ENCODE measurements at places on chromosomes 3 and 15.

DNA sequence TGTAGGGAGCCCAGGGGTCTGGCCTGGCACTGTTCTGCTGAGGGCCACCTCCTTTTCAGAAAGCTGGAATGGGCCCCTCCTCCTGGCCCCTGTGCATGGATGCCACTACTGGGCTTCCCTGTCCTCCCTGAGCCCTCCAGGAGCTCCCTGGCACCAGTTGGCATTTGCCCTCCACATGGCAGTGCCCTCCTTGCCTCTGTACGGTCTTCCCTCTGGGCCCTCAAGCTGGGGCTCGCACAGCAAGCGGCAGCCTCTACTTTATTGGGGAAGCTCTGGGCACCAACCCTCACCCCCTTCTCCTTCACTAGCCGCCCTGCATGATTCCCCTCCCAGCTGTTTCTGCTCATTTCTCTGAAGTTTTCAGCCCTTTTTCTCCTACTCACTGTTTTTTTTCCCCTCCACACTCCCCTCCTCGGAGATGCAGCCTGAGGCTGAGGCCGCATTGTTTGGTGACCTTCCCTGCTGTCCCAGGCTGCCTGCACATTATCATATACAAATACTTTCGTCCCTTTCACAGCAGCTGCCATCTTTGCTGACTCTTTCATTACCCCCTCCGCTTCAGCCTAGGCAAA is 127.3 kb downstream of the EEFSEC start:
- DNase-seq = no peak

DNA sequence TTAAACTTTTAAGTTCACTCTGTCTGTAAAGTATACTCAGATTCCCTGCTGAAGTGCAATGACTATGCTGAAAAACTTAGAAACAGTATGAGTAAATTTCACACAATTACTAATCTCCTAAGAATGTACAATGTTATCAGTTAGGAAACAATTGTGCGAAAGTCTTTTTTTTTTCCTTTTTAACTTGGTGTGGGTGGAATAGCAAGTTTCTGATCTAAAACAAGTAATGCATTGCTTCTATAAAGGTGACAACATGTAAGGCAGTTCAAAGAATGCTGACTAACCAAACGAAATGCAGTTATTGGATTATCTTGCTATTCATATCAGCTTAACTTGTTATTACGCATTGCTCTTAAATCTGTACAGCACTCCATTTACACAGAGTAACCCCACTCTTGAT is 19.3 kb upstream of the SLC12A8 start:
- peak; percentile 69 for DNase-seq

DNA sequence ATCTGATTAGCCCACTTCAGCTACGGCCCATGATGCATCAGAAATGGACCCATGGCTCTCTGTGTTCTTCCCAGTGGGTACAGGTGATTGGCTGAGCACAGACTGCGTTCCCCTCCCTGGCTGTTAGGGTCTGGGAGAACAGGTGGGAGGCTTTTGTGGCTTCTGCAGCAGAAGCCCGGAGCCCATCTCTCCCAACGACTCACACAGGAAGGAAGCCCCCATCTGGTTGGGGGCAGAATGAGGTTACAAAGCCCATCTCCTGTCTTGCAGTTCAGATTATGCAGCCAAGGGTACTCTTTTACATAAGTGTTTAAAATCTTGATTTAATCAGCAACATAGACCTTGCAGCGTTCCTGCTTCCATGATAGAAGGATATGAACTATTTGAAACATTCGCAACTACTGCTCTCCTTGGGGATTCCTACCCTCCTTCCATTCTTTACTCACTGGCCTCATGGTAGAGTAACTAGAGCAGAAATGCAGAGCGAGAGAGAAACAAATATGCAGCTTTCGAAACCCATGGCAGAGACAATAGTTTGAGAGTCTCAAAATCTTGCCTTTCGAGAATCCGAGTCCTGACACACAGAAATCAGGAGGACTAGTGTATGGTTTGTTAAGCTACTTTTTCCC is 291.3 kb downstream of the TLE3 start:
- DNase-seq = no peak

- no peak for DNase-seq
These were observed 25.0 kb upstream of the BCL6 start for GRCh38 chr3:187770224-187770623.

DNA sequence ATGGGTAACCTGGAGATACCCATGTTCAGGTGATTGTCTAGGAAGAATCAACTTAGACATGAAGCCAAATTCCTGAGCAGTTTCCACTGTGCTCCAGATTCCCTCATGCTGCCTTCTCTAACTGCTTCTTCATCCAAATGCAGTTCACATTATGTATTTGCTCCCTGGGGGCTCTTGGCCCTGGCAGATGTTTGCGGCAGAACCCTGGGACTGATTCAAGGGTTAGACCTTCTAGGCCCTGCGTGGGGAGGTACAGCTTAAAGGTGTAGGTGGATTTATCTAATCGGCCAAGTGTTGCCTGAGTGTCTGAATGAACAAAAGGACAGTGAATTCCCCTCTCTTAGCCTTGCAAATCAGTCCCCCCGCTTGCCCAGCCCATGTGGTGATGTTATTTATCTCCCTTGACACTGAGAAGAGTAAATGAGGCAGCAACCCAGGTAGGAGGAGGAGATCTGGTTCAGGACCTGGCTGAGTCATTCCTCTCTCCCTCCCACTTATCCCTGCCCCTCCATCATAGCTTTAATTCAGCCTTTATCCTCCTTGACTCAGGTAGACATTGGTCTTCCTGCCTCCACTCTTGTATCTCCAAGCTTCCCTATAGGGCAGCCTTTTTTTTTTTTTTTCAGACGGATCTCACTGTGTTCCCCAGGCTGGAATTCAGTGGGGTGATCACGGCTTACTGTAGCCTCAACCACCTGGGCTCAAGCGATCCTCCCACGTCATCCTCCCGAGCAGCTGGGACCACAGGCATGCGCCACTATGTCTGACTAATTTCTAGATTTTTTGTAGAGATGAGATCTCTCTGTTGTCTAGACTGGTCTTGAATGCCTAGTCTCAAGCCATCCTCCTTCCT is 54.8 kb downstream of the MAGEF1 start:
- DNase-seq = peak; percentile 57

GRCh38 chr3:189222927-189223636 is 51.3 kb downstream of the TPRG1 start:
- no peak for DNase-seq

GRCh38 chr3:12869035-12869621 is 27.8 kb upstream of the RPL32 start:
- DNase-seq = no peak

- DNase-seq = no peak
These were observed 123.0 kb upstream of the PROK2 start for GRCh38 chr3:71907996-71908395.

DNA sequence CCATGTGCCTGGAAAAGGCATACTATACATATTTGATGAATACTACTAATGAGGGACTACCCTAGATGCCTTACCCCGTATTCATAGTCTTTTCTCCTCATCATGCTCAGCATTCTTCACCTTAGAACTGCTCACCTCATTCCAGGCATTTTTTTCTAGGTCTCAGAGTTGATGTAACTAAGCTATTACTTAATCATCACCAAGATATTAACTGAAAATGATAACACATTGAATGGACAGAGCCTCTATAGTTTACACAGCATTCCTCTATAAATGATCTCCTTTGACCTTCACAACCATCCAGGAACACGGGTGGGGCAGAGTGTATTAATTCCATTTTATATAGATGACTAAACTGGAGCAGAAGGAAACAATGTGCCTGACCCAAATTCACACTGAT is 174.1 kb upstream of the DPH6 start:
- peak; percentile 32 for DNase-seq

GRCh38 chr3:23312866-23313265 is 109.7 kb downstream of the UBE2E2 start:
- no peak for DNase-seq

GRCh38 chr3:29240248-29240647 is 40.6 kb upstream of the RBMS3 start:
- peak; percentile 52 for DNase-seq

- peak; percentile 32 for DNase-seq
These were observed 29.5 kb downstream of the AGTR1 start for GRCh38 chr3:148727231-148727630.

GRCh38 chr3:5151586-5151985 is 29.5 kb downstream of the ARL8B start:
- DNase-seq = no peak

DNA sequence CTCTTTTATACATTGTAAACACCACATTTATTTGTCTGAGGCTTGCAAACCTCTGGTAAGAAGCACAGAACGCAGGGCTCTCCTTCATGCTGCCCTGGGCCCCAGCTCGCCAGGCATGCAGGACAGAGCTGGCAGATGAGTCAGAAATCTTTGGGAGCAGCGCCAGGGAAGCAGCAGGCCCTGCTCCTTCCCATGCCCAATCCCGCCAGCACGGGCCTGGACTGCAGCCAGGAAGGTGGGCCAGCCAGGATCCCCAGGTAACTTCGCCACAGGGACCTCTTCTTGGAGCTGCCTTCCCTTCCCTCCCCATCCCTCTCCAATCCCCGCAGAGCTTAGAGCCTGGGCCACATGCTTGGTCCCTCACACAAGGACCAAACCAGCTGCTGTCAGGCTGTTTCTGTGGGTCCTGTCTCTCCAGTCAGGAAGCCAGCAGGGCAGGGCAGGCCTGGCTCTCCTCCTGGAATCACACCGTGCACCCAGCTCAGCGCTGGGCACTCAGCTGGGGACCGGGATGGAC is 8.8 kb downstream of the STOML1 start:
- DNase-seq = peak; percentile 88

- no peak for DNase-seq
These were observed 184.2 kb upstream of the STAC start for GRCh38 chr3:36196058-36196457.

- DNase-seq = no peak
These were observed 38.0 kb downstream of the RNF13 start for GRCh38 chr3:149850787-149851584.

DNA sequence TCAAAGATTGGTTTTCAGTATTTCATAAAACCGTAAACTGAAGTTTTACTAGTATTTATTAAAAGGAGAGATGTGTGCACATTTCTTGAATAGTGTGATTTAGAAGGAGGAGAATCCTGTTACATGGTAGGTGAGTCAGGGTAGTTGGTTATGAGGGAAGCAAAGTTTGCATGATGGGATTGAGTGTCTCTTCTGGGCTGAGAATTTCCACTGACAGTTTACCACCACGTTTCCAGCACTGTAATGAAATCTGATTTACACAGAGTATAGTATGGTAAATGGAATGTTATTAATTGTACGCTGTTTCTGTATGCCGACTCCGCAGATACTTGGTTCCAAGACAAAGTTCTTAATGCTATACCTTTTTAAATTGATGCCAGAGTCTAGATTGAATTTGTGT is 1.6 kb downstream of the NECTIN3 start:
- peak; percentile 38 for DNase-seq

- no peak for DNase-seq
These were observed 667.9 kb downstream of the CADM2 start for GRCh38 chr3:85626662-85627061.
